ENCODE measurements at places on chromosomes 5 and 9.

GRCh38 chr5:980001-980588 lies 28.5 kb upstream of the NKD2 start:
- DNase-seq: no peak

DNA sequence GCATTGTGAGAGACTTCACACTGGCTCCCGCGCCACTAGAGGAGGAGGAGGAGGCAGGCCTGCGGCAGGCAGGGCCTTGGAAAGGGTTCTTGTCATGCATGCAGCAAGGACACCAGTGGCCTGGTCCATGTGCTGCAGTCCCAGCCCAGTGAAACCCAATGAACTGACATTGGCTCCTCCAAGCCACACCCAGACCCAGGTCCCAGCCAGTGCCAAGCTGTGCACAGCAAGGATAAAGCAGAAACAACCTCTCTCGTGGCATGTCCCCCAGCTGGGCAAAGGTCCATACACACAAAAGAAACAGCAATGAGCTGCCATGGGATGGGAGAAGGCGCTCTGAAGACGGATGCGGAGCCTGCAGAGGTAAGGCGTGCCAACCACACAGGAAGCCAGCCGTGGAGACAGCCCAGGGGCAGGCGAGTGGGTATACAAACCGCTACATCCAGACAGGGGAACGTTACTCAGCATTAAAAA lies 89.2 kb downstream of the SEMA4D start:
- peak; percentile 70 for DNase-seq

DNA sequence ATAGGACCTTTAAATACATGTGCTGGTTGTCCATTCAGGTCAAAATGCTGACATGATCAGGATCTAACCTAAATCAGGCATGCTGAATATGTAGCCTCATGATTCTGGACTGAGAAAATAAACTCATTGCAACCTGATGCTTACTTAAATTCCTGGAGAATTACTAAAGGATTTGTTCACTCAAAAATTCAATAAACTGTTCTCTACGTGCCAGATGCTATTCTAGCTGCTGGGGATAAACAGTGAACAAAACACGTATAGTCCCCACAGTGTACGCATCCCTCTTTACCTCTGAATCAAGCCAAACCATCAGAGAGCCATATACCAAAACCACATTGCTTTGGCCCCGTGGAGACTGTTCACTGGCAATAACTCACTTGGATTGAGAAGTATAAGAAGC lies 6.1 kb downstream of the SCAI start:
- DNase-seq: no peak

GRCh38 chr9:77435688-77436087 lies 212.4 kb downstream of the GNA14 start:
- no peak for DNase-seq

DNA sequence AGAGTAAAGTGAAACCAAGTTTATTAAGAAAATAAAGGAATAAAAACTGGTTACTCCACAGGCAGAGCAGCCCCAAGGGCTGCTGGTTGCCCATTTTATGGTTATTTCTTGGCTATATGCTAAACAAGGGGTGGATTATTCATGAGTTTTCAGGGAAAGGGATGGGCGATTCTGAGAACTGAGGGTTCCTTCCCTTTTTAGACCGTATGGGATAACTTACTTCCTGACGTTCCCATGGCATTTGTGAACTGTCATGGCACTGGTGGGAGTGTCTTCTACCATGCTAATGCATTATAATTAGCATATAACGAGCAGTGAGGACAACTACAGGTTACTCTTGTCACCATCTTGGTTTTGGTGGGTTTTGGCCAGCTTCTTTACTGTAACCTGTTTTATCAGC lies 323.9 kb upstream of the PTGER4 start:
- no peak for DNase-seq

GRCh38 chr5:147956064-147956841 lies 49.9 kb upstream of the C5orf46 start:
- no peak for DNase-seq

DNA sequence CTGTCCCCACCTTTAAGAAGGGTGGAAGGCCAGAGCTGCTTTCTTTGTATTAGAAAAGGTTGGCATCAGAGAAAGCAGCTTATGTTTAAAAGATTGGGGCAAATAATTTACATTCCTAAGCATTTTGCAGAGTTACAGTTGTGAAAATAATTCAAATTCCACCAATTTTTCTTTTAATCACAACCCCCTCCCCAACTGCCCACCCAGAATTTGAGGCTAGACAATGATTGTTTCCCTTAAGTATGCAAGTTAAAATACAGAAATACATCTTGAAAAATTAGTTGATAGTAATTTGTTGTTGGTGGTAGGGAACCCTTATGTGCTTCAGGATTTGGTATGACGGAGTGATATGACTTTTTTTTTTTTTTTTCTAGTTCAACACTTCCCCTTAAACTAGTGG lies 133.0 kb downstream of the ZSWIM6 start:
- DNase-seq: no peak

GRCh38 chr9:18504707-18505106 lies 30.8 kb downstream of the ADAMTSL1 start:
- no peak for DNase-seq

- no peak for DNase-seq
Measured at GRCh38 chr5:83785176-83785668, 64.6 kb upstream of the HAPLN1 start.

- no peak for DNase-seq
Measured at GRCh38 chr5:89584339-89584956, 701.5 kb upstream of the MEF2C start.

DNA sequence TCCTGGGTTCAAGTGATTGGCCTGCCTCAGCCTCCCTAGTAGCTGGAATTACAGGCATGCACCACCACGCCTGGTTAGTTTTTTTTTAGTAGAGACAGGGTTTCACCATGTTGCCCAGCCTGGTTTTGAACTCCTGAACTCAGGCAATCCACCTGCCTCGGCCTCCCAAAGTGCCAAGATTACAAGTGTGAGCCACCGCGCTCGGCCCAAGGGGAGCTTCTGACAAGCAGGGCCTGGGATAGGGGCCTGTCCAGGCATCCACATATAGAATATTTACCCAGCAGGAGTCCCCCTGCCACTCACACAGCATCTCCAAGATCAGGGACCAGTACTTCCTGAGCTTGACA lies 10.1 kb downstream of the IRF1 start:
- DNase-seq: no peak

DNA sequence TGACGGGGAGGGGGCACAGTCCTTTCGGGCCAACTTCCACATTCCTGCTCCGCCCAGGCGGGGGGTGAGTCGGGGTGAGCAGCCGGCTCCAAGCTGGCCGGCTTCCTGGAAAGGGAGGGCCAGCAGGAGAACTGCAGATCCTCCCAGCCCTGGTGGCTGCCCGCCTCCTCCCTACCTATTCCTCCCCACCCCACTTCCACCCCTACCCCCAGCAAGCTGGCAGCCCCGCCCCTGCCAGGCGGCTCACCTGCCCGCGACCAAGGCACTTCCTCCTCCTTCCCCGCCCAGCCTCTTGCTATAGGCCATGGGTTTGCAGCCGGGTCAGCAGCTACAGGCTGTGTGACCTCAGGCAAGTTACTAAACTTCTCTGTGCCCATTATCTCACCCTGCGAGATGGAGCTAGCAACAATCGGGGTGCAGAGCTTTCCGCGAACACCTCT lies 5.6 kb upstream of the IRF1 start:
- DNase-seq: peak; percentile 85

DNA sequence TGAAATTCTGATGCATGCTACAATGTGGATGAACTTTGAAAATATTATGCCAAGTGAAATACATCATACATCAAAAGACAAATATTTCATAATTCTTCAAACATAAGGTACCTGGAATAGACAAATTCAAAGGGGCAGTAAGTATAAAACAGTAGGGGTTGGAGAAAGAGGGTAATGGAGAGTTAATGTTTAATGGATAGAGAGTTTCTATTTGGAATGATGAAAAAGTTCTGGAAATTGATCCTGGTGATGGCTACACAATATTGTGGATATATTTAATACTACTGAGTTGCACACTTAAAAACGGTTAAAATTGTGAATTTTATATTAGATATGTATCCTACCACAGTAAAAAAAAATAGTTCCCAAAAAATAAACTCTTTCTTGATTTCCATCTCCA lies 14.6 kb upstream of the CNTLN start:
- DNase-seq: no peak

DNA sequence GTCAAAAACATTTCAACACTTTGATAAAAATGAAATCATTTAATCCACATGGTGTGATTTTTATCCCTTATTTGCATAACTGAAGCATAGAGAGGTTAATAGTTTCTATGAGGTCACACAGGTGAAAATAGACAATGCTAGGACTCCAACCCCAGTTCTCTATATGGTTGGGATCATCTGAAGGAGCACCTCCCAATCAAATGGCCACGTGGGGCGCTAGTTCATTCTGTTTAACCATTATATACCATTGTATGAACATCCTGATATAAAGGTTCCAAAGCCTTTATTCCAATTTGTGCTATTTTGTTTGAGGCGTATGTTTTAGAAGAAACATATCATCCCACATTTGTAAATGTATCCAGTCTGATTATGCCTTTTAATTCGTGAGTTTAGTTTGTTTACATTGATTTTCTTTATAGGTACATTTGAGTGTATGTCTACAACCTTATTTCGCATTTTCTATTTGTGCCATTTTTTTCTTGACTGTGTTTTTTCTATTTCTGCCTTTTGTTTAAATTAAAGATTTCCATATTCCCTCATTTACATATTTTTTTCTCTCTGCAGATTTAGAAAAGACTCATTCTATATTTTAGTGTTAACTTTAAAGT lies 1092.0 kb downstream of the MAT2B start:
- no peak for DNase-seq

DNA sequence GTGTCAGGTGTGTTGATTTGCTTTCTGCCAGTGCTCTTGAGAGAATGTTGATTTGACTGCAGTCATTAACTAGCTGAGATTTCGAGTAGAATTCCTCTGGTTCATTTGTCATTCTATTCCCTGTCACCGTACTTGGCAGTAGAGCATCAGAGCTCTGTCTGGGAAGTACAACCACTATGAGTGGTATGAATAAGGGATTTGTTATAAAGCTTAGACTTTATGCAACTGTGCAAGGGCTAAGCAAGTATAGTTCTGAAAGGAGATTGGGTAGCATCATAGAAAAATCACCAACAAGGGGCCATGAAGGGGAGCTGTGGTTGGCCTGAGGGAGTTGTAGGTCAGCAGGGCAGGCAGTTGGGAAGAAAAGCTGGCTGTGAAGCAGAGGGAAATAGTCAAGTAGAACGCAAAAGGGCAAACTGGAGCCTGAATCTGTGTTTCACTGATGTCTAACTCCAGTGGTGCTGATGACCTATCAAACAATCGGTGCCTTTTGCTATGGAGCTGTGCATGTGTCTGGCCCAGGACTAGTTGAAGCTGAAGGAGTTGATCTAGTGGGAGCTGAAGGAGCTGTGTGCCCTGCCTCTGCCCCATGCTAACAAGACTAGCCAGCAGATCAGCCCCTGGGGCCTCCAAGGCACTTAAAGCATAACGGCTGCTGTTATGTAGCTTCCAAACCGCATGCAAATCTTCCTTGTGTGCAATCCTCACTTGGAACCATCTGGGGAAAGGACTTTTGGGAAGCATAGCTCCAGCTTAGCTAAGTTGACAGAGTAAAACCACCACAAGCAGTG lies 110.0 kb downstream of the SLC28A3 start:
- DNase-seq: no peak

DNA sequence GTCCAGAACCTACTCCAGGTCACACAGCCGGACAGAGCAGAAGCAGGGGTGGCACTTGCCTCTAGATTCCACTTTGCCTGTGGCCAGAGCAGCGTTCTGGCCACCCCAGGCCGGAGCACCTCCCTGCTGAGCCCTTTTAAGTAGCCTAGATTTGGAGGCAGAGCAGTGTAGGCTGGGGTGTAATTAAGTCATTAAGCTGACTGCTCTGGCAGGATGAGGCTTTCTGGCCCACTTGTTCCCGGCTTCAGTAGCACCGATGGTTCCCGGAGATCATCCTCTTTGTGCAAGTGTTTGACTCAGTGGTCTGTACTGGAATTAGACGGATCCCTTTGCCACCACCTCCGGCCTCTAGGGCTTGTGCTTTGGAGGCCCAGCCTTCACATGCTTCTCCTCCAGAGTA lies 281.9 kb upstream of the ANKRD55 start:
- no peak for DNase-seq

GRCh38 chr5:170642776-170643436 lies 139.1 kb downstream of the KCNIP1 start:
- no peak for DNase-seq

- DNase-seq: no peak
Measured at GRCh38 chr5:53035868-53036381, 46.8 kb downstream of the ITGA2 start.

- no peak for DNase-seq
Measured at GRCh38 chr9:95449016-95449415, 67.8 kb downstream of the PTCH1 start.

DNA sequence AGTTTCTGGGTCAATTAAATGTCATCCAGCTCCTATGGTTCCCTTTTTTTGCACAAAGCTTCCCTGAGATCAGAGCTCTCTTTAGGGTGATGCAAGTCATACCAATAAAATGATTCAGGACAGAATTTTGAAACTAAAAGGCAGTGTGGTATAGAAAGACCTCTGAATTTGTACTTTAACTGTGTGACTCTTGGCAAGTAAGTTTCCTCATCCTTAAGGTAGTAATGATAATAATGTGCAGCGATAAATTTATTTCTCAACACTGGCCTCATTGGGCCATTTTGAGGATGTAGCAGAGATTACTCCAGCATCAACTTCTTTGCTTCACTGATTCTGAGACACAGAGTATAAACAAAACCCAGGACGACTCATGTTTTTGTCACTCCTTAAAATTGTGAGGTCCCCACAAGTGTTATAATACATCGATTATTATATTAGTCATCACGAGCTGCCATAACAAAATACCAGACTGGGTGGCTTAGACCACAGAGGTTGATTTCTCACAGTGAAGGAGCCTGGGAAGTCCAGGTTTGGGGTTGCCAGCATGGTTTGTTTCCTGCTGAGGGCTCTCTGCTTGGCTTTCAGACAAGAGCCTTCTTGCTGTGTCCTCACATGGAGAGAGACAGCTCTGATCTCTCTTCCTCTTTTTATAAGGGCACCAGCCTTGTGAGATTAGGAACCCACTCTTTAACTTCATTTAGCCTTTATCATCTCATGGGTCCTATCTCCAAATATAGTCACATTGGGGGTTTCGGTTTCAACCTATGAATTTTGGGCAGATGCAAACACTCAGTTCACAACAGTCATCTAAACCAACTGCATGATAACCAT lies 293.0 kb downstream of the ZNF608 start:
- no peak for DNase-seq

DNA sequence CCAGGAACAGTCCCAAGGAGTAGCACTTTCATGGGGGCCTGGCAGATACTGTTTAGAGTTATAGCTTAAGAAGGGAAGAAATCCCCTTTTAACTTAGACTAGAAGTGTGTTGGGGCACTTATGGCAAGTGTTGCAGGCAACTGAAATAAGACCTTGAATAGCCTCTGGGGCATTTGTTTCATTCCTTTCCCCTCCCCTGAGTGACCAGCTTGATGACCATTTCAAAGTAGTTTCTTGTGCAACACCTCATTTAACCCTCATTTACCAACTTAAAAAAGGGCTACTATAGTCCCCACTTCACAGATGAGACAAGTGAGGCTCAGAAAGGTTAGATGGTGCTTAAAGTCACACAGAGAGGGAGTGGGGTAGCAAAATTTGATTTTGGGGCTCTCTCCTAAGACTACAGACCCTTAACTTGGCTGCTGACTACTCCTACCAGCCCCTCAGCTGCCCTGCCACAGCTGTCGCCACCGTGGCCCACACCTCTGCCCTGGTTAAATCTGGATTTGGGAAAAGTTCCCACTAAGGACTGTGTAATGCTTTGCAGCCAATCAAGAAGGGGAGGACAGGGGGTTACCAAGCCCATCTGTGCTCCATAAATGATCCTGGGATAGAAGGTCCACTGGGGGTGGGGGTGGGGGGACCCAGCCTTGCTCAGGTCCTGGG lies 5.5 kb downstream of the PDLIM4 start:
- DNase-seq: peak; percentile 8

Measured in stimulated activated CD4-positive, alpha-beta T cell treated with anti-CD3 and anti-CD28 coated beads, Interleukin-2, amount 100 ng/mL, for 24 hours (primary cell).